ENCODE measurements at places on chromosomes 4 and X.

DNA sequence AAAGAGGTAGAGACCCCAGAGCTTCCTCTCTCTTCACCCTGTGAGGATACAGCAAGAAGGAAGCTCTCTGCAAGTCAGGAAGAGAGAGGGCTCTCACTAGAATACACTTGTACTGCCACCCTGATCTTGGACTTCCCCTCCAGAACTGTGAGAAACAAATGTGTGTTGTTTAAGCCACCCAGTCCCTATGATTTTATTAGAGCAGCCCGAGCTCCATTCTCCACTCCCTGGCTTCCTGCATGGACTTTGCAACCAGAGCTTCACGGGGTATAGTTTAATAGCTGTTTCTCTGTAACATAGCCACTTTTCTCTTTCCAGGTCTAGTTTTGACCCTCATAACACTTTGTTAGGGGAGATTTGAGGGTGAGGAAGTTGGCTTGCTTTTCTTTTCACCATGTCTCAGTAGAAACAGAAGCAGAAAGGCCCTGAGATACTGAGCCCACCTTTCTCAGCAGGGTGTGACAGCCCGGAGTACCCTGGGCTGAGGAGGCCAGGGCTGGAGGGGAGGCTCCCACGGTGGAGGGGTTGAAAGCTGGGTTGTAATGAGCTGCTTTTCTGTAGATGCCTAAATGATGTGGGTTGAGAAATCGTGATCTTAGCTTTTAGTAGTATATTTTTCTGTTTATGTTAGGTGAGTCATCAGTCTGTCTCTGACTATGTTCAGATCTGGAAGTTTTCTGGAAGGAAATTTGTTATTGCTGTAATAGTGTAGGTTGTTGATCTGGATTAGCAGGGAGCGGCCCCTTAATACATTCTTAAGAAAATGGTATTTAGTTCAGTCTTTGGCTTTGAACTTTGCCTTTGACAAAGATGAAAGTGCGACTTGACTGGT lies 118.6 kb downstream of the PTTG2 start:
- peak; percentile 76 for DNase-seq

- DNase-seq = no peak
Observed at GRCh38 chrX:124239324-124239723, 93.1 kb upstream of the TEX13D start.

DNA sequence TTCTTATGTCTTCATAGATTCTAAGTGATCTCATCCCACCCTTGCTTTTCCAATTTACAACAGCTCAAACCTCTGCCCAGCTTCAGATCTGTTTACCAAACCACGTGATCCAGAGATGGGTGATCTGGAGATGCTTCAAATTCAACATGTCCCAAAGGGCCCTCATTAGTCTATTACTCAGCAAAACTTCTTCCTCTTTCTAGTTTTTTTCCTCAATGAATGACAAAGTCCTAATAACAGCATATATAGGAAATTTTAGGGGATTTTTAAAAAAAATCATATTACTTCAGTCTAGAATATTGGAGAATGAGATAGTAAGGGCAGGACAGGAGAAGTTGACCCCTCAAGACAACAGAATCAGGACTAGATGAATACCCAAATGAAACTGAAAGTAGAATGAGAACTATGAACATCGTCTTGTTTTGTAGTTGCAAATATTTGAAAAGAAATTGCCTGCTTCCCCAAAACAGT lies 127.1 kb downstream of the CFAP299 start:
- peak; percentile 26 for DNase-seq

DNA sequence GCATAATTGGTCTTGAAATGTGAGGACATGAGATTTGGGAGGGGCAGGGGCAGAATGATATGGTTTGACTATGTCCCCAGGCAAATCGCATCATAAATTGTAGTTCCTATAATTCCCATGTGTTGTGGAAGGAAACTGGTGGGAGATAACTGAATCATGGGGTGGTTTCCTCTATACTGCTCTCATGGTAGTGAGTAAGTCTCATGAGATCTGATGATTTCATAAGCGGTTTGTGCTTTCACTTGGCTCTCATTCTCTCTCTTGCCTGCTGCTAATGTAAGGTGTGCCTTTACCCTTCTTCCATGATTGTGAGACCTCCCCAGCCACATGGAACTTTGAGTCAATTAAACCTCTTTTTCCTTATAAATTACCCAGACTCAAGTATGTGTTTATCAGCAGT lies 2595.9 kb downstream of the PCDH7 start:
- peak; percentile 25 for DNase-seq

DNA sequence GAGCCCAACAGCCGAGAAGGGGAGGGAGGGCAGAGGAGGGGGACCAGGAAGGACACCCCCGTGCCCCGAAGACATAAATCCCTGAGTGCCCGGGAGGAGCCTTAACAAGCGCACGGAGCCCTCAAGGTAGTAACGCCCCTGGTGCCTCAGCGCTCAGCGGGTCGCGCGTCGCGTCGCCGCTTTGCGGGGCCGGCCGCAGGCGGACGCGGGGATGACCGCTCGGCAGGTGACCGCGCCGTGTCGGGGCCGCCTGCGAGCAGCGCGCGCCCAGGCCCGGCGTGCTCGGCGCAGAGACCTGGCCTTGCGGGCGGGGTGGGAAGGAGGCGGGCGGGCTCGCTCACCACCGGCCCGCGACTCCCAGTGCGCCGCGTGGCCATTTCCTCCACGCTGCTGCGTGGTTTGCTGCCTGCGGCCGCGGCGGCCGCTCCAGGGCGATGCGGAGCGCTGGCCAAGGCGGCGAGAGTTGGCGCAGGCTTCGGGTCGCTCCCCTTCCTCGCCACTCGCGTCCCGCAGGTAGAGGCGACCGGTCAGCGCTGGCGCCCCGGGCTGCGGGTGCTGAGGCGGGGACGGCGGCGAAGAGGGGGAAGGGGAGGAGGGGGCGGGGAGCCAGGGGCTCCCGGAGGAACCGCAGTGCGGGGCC lies 632 bp downstream of the CCSER1 start:
- no peak for DNase-seq

- DNase-seq = no peak
Observed at GRCh38 chrX:19040373-19040772, 56.5 kb upstream of the PHKA2 start.

DNA sequence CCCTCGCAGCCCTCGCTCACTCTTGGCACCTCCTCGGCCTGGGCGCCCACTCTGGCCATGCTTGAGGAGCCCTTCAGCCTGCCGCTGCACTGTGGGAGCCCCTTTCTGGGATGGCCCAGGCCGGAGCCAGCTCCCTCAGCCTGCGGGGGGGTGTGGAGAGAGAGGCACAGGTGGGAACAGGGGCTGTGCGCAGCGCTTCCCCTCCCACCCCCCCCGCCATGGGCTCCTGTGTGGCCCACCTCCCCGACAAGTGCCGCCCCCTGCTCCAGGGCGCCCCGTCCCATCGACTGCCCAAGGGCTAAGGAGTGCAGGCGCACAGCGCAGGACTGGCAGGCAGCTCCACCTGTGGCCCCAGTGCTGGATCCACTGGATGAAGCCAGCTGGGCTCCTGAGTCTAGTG lies 220.2 kb downstream of the STPG2 start:
- no peak for DNase-seq

GRCh38 chrX:151830911-151831310 lies 81.8 kb upstream of the MAGEA4 start:
- peak; percentile 81 for DNase-seq

DNA sequence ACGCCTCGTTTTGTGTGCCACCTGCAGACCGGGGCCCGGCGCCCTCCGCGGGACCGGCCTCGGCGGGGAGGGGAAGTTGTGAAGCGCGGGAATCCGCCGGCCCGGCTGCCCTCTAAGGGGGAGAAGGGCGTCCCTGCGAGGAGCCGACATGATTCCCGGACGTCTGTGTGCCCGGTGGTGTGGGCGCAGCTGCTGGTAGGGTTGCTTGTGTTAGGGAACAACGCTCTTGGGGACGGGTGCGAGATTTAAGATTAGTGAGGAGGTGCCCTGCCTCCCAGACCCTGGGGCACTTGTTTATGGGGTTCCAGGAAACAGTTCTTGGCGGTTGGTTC lies 627 bp downstream of the CDKN2AIP start:
- DNase-seq = peak; percentile 48

DNA sequence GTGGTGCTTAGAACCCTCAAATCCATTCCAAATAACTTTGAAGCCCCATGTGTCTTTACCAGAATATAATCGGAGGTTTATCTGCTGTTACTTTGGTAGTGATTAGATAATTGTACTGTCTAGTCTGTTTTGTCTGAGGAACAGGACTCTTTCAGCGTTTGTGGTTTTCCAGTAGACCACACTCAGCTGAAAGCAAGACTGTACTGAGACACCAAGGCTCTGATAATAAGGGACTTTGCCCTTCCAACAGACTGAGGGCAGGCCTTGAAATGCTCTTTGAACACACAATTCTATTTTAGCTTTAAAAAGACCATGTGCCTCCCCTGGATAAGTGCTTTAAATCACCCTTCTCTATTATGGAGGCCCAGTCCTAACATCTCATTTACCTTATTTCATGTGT lies 76.1 kb downstream of the KLHL8 start:
- no peak for DNase-seq

GRCh38 chr4:119939071-119939995 lies 127.3 kb downstream of the MAD2L1 start:
- DNase-seq = no peak

DNA sequence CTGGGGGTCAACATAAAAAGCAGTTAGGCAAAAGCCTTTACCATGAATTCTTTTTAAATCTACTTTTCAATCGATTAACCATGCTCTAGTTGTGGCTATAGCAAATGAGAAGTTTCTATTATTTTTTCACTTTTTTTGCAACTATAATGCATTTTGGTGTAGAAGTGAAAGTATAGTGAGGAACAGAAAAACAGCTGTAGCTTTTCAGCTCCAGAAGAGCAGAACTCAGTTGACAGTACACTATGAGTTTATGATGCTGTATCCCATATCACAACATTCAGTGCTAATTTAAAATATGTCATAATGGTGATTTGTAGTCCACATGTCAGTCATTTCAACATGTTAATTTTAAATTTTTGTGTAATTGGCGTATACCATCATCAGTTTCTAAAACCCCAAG lies 8.7 kb upstream of the MUC7 start:
- no peak for DNase-seq

GRCh38 chr4:13371048-13371447 lies 113.1 kb downstream of the RAB28 start:
- no peak for DNase-seq

DNA sequence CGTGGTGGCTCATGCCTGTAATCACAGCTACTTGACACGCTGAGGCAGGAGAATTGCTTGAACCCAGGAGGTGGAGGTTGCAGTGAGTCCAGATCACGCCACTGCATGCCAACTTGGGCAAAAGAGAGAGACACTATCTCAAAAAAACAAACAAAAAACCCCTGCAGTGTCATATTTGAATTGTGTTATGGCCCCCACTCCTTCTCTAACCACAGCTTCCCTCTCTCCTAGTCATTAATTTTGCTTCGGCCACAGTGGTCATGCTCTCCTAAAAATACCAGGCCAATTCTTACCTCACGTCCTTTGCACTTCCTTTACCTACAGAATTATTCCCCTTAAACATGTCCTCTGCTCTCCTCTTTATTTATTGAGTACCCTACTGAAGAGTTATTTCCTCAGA lies 206.1 kb downstream of the PPP3CA start:
- DNase-seq = no peak

- no peak for DNase-seq
Observed at GRCh38 chr4:31417040-31417439, 696.9 kb downstream of the PCDH7 start.

DNA sequence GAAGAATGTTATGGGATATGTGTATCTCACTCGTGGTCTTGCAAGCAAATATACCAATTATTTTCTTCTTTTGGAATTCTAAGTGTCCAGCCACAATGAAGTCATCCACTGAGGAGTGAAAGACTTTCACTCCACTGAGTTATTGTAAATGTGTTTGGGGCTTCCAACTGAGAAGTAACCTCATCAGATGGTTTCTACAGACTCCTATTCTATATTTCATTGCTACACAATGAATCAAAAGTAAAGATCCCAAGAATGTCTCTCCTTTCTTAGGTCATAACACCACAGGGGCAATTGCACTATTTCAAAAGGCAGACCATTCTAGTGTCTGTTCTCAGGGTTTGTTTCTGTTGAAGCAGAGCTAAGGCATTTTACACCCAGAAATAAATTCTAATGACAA lies 12.3 kb upstream of the VCX2 start:
- DNase-seq = no peak

- DNase-seq = peak; percentile 6
Observed at GRCh38 chrX:104565791-104566680, at the start of gene IL1RAPL2. TSS of gene IL1RAPL2 (plus strand) at chrX:104566199.

DNA sequence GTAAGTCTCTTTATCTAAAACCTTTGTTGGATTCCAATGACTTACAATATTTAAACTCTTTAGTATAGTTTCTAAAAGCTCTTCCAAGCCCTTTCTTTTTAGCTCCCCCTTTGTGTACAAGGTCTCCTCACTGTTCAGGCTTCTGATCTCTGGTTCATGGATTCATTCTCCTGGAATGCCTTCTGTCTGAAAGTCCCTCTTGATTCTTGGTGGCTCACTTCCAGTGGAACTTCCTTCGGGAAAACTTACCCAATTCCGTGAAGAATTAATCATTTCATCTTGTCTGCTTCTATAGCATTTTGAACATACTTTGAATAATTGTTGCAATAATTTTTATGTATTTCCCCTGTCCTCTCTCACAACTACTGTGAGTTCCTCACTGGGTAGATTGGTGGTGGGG lies 3.6 kb downstream of the ARHGAP24 start:
- peak; percentile 43 for DNase-seq

GRCh38 chrX:13474164-13474516 lies 95.3 kb upstream of the EGFL6 start:
- DNase-seq = no peak

GRCh38 chrX:154373340-154374306 lies 811 bp downstream of the FLNA start:
- peak; percentile 83 for DNase-seq

DNA sequence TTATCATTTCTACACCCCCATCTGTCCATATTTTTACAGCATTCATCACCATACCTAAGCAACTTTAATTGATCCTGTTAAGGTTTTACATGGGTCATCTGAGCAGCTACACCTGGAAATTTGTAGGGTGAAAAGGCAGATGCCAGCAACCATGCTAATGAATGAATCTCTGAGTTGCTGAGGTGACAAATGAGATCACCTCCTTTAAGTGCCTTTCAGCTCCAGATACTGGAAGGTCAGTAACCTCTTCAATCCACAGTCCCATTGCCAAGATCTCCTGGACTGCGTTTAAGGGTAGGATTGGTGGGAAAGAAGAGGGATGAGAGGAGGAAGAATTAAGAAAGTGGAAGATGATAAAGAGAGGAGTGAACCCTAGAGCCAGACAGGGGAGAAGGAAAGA lies 8.5 kb upstream of the BMP3 start:
- no peak for DNase-seq

DNA sequence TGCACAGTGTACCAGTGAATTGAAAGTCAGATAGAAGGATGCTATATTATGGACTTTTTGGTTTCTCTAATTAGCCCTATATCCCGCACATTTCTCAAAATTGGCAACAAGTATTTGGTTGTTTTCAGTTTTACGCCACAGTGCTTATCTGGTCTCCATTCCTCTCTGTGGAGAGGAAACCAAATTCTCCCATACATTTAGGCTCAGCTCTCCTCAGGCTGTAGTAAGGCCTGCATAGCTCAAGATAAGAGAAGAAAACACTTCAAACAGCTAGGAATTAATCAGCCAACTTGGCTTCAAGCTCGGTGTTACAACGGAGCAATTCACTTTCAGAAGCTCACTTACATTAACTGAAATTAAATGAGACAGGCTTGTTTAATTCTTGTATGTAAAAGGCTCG lies 263.2 kb downstream of the PDHA2 start:
- no peak for DNase-seq

GRCh38 chr4:12729384-12729783 lies 754.8 kb downstream of the RAB28 start:
- DNase-seq = peak; percentile 7

- no peak for DNase-seq
Observed at GRCh38 chrX:18890049-18890381, 93.9 kb downstream of the PHKA2 start.

GRCh38 chr4:156137679-156138473 lies 184.2 kb upstream of the CTSO start:
- DNase-seq = no peak

All from M059J (cell line).